GM10248 (cell line): ENCODE measurements at places on chromosomes 11 and 22.

DNA sequence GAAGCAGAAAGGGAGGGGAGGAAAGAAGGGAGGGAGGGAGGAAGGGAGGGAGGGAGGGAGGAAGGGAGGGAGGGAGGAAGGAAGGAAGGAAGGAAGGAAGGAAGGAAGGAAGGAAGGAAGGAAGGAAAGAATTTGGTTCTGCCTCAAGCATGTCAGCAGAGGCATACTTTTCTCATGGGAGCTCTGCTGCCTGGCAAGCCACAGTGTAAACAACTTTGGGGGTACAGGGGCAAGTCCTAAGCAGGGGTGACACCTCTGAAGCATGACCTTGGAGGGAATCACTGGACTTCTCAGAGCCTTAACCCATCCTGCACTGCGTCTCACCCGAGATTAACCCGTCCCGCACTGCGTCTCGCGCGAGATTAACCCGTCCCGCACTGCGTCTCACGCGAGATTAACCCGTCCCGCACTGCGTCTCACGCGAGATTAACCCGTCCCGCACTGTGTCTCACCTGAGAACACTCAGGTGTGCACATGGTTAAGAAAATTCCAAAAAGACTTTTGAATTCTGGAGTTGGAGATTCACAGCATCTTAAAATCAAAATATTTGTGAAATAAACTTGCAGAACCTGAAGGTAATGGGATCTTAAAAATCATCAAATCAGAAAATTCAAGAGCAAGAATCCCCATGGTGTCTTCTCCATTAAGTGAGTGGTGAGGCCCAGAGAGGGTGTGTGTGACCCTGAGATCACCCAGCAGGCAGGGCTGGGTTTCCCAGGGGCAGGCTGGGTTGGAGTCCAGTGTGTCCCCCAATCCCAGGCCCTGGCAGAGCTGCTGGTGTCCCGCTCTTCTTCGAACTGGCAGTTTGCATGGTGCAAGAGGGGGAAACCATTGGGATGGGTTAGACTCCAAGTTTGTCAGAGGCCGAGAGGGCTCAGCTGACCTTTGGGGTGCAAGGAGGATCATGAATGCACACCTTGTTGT is 190.4 kb downstream of the MN1 start:
- DNase-seq: no peak

DNA sequence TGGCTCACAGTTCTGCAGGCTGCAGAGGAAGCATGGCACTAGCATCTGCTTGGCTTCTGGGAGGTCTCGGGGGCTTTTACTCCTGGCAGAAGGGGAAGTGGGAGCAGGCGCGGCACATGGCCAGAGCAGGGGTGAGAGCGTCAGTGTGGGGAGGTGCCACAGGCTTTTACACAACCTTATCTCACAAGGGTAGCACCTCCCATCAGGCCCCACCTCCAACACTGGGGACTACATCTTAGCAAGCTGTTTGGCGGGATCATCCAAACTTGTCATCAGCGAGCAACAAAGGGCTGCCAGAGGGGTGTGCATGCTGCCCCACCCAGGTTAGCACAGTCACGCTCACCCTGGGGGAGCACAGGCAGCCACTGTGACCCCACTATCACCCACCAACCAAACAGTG is 18.9 kb upstream of the YPEL1 start:
- peak; percentile 39 for DNase-seq

DNA sequence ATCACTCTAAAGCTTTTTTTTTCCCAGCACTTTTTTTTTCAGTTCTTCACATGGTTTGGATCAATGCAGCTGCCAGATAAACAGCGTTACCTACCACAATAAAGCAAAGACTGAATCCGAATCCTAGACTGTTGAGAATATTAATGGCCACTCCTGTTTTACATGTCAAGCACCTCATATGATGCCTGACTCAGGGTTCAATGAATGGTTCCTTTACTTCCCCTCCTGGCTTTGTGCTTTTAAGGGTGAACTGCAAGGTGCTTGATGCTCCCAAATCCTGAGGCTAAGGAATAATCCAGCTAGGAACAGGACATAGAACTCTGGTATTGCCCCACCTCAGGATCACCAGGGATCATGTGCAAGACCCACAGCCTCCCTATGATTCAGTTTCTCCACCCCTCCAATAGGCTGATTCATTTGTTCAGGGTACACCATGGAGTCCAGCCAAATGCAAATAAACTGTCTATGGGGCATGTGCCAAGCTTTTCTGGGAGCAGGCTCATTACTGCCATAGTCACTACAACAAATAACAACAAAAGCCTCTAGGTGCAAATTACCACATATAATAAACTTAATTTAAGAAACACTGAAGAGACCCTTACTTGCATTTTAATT is 104.3 kb downstream of the GAB2 start:
- no peak for DNase-seq

GRCh38 chr22:39248254-39248653 is 3.5 kb upstream of the PDGFB start:
- DNase-seq: no peak

DNA sequence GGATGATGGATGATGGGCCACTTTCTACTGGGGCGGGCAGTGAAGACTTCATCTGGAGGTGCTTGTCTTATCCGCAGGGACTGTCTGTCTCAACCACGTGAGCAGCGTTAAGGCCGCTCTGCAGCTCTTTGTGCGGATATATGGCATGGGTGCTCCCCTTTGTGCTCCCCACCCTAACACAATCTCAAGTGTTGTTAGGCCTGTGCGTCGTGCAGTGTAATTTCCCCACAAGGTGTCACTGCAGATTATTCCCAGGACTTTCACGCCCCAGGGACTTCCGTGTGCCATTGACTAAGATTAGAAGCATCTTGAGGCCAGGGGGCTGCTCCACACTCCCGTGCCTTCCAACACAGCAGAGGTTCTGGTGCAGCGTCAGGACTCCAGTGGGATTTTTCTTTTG is 65.3 kb downstream of the TBC1D22A start:
- no peak for DNase-seq

DNA sequence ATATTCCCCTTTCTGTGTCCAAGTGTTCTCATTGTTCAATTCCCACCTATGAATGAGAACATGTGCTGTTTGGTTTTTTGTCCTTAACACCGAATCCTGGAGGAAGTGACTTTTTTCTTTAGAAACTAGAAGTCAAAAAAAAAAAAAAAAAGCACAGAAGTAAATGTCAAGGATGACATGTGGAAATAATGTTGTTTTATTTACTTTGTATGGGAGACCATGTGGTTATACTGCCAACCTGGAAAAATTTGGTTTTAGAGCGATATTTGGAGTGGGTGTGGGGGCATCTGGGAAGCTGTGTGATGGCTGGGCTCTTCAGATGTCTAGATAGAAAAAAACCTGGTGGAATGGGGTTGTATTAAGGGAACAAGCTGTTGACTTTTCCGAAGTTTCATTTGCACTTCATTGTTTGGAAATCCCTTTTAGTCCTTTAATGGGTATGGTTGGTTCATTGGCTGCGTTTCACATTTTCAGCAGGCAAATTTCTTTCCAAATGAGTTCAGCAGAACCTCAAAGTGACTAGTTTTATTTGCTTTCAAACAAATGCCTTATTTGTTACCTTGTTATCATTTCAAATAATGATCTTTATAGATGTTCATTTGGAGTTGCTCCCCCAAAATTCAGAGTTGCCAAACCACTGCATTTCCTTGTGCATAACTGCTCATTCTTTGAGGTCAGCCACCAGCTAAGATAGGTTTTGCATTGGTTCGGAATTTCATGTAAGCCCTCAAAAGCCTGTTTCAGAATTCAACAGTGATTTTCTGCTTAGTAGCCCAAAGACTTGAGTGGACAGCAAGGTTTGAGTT is 508.2 kb downstream of the METTL15 start:
- DNase-seq: no peak

DNA sequence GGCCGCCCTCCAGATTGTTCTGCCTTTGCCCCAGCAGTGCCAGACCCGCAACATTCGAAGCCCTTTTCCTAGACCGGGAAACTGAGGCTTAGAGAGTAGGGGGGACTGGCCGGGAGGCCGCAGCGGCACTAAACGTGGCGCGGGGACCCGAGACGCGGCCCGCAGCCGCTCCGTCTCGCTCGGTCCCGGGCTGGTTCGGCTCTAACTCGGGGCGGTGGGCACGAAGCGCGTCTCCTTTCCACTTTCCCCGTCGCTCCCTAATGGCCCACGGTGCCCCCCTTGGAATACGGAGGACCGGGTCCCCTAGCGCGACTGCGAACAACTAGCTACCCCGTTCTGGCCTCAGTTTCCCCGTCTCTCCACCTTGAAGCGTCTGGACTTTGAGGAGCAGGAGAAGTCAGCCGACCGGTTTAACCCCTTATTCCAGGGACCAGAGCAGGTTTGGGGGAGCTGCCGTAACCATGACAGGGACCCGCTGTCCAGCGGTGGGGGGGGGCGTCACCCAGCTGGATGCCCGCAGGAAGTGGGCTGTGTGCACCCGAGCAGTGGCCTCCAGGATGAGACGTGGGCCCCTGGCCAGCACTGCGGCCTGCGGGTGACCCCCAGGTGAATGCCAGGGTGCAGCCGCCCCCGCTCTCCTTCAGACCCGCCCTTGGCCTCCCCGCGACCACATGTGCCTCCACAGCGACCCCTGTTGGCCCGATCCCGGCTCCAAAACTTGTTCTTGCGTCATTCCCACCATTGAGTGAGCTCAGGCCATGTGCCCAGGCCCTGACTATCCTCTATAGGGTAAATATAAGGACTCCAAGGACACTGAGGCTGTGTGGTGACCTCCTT is 1.1 kb downstream of the CDC42EP1 start:
- peak; percentile 85 for DNase-seq

DNA sequence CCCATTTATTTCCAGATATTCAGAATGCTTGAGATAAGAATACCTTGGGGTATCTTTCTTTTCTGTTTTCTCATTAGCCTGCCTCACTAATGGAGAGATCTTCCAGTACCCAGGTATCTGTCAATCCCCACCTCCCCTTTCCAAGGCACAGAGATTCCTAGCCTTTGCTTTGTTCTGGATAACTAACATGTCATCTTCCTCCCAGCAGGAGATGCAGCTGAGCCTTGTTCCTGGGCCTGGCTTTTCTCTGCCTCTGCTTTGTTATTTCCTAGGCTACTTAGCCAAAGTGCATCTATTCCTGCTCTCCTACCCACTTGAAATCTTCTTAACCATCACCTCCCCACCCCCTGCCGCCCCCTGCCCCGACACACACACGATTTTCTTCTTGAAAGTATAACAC is 297.1 kb downstream of the NELL1 start:
- DNase-seq: no peak
